ENCODE measurements at places on chromosomes 5 and 9. TPM values are rescaled to one million over a fixed set of nuclear protein-coding genes. Genes with fewer than 3 reads are reported as not detected.

The FRMD3 gene
- 14.1 TPM for total RNA-seq

The KCTD16 gene
- 0.33 TPM for total RNA-seq

The AJM1 gene
- total RNA-seq = 1.0 TPM

The INSYN2B gene
- total RNA-seq = 1.3 TPM

The IL13 gene
- total RNA-seq = not detected

The LAMC3 gene
- total RNA-seq = 2.1 TPM

The TENT4A gene
- 24.8 TPM for total RNA-seq

The MED27 gene
- 20.3 TPM for total RNA-seq

The TXNDC8 gene
- total RNA-seq = not detected

The SLC6A3 gene
- under 0.01 TPM for total RNA-seq

The EPB41L4A gene
- total RNA-seq = 25.9 TPM

The GLRA1 gene
- total RNA-seq = not detected

The TRAF1 gene
- total RNA-seq = 7.3 TPM

The CMYA5 gene
- 5.0 TPM for total RNA-seq

The IFNE gene
- not detected for total RNA-seq

The MYMK gene
- total RNA-seq = not detected

The NRARP gene
- 2.1 TPM for total RNA-seq

The PCA3 gene
- total RNA-seq = 0.44 TPM

The RAD50 gene
- 47.4 TPM for total RNA-seq

All from breast epithelium (tissue), 4 donors.